ENCODE measurements at places on chromosomes 6 and 20.

- no peak for DNase-seq
These were observed 404.5 kb downstream of the SYNE1 start for GRCh38 chr6:152232501-152233151.

GRCh38 chr20:24966317-24967012 lies 17.4 kb downstream of the CST7 start:
- peak; percentile 62 for DNase-seq

- DNase-seq = no peak
These were observed 23.5 kb upstream of the FOXC1 start for GRCh38 chr6:1586256-1586655.

DNA sequence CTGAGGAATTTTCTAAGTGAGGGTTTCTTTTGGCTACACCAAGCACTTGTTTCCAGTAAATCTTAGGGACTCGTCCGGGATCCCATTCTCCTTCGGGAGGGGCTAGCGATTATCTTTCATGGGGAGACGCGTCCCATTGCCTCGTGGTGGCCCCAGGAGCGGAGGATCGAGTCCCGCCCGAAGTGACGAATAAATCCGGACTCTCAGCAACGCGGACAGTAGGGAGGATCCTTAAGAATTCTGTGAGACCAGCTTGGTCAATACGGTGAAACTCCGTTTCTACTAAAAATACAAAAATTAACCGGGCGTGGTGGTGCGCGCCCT lies 69.1 kb upstream of the PRSS16 start:
- DNase-seq = no peak

GRCh38 chr6:36616893-36617521 lies 22.8 kb downstream of the SRSF3 start:
- no peak for DNase-seq

DNA sequence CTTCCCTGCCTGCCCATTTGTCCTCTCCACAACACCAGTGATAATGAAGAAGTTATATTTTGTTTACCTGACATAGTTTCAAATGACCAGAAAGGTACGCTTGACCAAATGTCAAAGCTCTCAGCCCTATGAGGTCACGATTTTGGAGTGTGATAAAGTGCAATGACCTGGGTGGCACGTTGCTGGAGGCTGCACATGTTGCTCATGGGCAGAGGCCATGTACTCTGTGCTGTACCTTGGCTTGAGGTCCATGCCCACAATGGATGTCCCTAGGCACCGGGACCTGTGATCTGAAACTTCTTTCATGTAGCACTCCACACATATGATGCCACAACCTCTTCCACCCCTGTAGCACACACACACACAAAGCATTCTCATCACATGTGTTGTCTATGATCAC lies 164.0 kb upstream of the HEY2 start:
- no peak for DNase-seq

DNA sequence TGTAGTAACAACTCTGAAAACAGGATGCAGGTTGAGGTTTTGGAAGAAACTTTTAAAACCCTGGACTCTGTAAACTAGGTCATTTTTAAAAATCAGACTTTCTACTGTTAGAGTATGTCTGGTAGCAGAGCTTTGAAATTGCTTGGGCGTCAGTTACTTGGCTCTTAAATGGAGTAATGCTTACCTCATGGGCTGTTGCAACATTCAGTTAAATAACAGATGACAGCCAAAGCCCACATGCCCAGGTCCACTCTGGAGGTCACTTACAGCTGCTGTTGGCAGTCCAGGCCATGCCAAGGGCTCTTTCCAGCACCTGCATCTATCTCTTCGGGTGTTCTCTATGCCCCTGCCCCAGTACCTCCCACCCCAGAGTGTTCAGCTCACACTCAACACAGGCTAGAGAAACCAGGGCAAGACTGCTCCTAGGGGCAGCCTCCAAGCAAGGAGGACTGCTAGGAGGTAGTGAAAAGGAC lies 96.4 kb downstream of the BANF2 start:
- no peak for DNase-seq

GRCh38 chr6:4781967-4782575 lies 5.9 kb downstream of the CDYL start:
- no peak for DNase-seq

- DNase-seq = no peak
These were observed 170.2 kb upstream of the ZNF217 start for GRCh38 chr20:53763707-53764414.

- DNase-seq = no peak
These were observed 30.9 kb downstream of the BCL2L1 start for GRCh38 chr20:31691646-31692275.

GRCh38 chr20:59850018-59850641 lies 83.3 kb downstream of the SYCP2 start:
- DNase-seq = no peak

DNA sequence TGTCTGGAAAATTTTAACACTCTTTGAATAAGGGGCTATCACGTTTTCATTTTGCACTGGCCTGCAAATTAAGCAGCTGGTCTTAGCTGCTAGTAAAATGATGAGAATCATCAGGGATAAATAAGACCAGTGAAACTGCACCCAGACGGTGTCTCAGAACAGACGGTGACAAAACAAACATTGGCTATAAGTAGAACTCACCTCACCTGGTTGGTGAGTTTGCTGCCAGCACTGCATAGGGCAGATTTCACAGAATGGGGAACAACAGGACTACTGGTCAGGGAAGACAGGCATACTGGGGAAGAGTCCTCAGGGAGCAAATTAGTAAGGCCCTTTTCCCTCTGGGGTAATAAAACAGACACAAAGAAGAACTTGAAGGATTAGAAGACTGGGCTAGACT lies 175.9 kb upstream of the CITED2 start:
- no peak for DNase-seq

DNA sequence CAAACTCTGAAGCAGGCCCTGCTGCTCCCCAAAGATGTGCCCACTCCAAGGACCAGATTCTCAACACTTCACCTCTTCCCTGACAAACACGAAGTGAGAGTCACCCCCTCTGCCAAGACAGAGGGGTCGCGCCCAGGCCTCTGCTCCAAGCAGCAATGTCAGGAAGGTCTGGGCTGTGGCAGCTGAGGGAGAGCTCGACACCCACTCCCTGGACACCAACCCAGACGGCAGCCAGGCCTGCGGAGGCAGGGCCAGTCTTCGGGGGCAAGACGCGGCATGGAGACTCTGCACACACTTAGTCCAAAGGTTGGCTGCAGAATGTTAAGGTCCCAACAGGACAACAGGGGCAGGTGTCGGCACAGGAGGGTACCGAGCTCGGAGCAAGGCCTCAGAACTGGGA lies 144.2 kb downstream of the DLL1 start:
- no peak for DNase-seq

- no peak for DNase-seq
These were observed 170.7 kb downstream of the SMOC2 start for GRCh38 chr6:168611691-168612090.
